ENCODE measurements at places on chromosomes 4 and X.

DNA sequence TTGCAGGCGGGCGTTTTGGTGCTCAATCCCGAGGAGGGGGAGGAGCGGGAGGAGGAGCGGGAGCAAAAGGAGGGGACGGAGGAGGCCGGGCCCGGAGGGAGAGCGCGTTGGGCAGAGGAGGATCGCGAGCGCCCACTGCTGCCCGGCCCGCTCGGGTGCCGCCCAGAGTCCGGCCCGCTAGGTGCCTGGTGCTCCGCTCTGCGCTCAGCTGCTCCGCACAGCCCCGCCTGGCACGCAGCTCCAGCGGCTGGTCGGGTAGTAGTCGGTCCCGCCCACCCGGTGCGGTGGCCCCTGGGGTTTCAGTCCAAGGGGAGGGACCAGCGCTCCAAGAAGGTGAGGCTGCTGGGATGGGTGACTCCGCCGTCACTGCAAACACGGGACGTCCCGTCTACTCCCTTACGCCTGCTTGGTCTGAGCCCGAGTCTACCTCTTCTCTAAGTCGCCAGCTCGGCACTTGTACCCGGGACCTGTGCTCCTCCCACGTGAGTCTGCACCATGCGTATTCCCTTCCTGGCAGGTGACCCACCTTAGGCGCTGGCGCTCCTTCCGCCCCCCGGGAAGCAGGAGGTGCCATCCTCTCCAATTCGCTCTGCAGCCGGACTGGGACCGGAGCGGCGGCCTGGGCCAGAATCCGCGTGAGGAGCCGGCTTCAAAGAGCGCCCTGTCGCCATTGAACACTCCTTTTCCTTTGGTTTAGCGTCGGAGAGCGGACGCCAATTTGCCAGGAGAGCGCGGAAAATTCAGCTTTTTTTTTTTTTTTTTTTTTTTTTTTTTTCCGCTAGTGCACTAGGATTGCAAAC, 405 bp upstream of the HS3ST1 start:
- DNase-seq, result peak; percentile 88

- no peak for DNase-seq
Observed at GRCh38 chrX:132001127-132001526, 22.0 kb upstream of the STK26 start.

- peak; percentile 41 for DNase-seq
Observed at GRCh38 chr4:139530833-139531427, 25.1 kb downstream of the SETD7 start.

GRCh38 chr4:150217192-150217591, 138.9 kb downstream of the DCLK2 start:
- peak; percentile 84 for DNase-seq

- peak; percentile 89 for DNase-seq
Observed at GRCh38 chr4:139740531-139741041, 75.0 kb downstream of the MGST2 start.

DNA sequence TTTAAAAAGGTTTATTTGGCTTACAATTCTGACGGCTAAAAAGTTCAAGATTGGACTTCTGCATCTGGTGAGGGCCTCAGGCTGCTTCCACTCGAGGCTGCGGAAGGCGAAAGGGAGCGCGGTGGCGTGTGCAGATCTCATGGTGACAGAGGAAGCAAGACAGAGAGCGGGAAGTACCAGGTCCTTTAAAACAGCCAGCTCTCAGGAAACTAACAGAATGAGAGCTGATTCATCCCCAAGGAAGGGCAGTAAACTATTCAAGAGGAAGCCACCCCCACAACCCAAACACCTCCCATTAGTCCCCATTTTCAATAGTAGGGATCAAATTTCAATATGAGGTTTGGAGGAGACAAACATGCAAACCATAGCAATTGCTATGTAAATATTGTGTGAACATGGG, 2144.2 kb upstream of the AGA start:
- DNase-seq, result no peak

- DNase-seq, result no peak
Observed at GRCh38 chrX:40012039-40012867, 85.5 kb downstream of the BCOR start.

- DNase-seq, result no peak
Observed at GRCh38 chr4:168691631-168692369, 194.9 kb downstream of the PALLD start.

- no peak for DNase-seq
Observed at GRCh38 chr4:145909281-145909715, 29.3 kb downstream of the ZNF827 start.

GRCh38 chr4:185811509-185812364, at the start of gene SORBS2:
SORBS2 (minus strand) TSS chr4:185812194; CDS start chr4:185690571, 121,623 bp downstream.
- DNase-seq, result peak; percentile 49

GRCh38 chr4:145878501-145879435, 59.9 kb downstream of the ZNF827 start:
- peak; percentile 32 for DNase-seq

DNA sequence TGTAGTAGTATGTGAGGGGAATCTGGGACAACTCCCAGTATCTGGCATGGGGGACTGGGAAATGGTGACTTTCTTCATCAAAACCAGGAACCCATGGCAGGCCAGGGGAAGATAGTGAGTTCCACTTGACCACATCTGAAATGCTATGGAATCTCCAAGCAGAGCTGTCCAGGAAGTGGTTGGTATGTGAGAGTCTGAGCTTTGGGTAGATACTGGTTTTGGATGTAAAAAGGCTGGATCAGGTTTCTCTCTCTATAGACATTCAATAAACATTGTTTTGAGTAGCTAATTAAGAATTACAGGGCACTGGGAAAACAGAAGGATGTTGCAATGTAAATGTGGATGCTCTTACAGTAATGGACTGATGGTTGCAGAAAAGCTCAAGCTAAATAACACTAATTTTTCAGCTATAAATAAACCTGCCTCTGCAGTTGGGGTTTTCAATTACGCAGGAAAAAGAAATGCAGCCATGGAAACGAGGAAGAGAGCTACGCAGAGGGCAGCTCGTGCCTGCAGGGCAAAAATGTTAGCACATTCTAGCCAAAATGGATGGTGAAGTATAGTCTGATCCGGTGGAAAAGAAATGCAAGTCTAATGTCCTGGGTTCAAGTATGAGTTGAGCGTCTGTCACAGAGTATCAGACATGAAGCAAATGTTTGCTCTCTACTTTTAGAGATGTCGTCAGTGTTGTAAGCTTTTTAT, 13.4 kb upstream of the CHRNA9 start:
- DNase-seq, result peak; percentile 81

GRCh38 chrX:96776966-96777365, 92.3 kb downstream of the DIAPH2 start:
- no peak for DNase-seq

DNA sequence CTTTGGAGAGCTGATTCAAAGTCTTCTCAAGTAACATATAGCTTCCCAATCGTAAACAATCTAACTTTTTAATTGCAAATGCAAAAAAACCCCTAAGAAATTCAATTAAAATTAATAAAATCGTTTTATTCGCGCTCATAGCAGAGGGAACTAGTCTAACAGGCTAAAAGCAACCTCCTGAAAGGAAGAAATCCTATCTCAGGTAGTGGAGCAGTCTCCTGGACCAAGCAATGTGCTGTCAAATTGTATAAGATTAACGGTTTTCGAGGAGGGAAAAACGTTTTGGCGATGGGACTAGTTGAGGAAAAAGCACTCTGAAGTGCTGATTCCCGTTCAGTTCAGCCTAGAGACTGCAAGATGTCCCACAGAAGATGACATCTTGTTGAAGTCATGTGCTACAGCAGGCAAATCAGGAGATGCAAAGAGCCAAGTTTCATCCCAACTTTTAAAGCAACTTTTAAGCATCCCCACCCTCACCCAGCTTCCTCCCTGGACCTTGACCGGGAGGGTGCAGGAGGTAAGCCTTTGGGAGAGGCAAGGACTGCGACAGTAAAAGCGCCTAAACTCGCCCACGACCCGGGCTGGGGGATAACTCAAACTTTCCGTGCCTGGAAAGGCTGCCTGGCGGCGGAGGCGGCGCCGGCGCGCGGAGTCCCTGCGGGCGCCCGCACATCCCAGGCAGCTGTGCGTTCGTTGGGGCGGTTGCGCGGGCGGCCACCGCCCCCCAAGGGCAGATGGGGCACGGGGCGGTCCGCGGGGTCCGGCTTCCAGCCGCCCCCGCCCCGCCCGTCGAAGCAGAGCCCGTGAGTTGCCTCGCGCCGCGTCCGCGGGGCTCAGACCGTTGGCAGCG, 784 bp downstream of the MAP7D3 start:
- DNase-seq, result no peak

DNA sequence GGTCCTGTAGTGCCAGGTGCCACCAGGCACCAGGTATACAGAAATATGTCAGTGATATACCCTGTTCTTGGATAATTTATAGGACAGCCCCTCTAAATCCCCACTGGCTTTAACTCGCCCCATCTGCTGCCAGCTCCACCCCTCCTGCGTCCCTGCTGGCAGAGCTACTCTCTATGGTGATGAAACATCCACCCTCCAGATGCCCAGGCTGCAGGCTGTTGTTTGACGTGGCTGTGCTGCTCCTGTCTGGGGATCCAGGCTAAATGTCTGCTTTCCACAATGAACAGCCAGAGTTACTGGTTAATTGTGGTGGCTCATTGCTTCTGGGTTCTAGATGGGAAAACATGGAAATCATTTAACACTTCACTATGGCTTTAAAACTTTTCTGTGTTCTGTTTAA, 12.9 kb downstream of the NHSL2 start:
- DNase-seq, result no peak

- no peak for DNase-seq
Observed at GRCh38 chr4:74397748-74398426, 32.9 kb downstream of the EREG start.

- no peak for DNase-seq
Observed at GRCh38 chr4:27921231-27921630, 1060.6 kb downstream of the STIM2 start.

DNA sequence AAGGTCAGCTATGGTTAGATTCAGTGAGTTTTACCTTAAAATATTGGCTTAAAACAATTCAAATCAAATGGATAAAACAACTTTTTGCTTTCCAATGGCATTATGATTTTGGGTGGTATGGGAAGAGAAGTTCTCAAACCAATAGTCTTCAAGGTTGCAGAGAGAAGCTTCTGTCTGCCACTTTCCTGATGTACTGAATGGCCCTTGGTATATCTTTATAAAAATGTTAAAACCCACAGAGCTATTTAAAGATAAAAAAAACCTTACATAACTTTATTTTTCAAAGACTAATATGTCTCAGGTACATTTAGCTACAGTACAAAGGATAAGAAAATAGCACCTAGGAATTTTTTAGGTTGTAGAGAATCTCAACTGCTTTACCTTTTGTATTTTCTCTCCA, 6.9 kb downstream of the FGA start:
- DNase-seq, result no peak

- no peak for DNase-seq
Observed at GRCh38 chr4:25539241-25539640, 116.4 kb upstream of the SLC34A2 start.

- DNase-seq, result peak; percentile 62
Observed at GRCh38 chr4:27048429-27049238, 188.0 kb downstream of the STIM2 start.

GRCh38 chr4:7470111-7470510, 35.4 kb upstream of the PSAPL1 start:
- no peak for DNase-seq

GRCh38 chr4:112517067-112517634, 1.2 kb upstream of the NEUROG2 start:
- DNase-seq, result peak; percentile 64

GRCh38 chr4:82005158-82005557, 368.6 kb downstream of the HNRNPD start:
- no peak for DNase-seq

DNA sequence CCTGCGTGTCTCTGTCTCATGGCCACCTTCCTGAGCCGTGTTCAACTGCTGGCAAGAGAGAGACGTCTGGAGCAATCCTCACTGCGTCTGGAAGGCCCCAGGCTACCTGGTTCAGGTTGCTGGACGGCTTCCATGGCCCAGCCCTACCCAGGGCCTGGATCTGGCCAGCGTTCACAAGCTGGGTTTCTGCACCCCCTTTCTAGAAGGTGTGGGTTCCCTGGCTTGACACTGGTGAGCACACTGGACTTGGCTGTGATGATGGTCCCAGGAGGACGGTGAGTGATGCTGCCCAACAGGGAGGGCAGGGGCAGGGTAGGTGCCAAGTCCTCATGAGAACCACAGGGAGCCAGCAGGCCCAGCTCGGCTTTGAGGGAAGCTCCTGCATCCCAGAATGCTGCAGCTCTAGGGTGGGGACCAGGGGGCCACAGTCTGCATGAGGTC, 63.4 kb downstream of the HTRA3 start:
- DNase-seq, result no peak

DNA sequence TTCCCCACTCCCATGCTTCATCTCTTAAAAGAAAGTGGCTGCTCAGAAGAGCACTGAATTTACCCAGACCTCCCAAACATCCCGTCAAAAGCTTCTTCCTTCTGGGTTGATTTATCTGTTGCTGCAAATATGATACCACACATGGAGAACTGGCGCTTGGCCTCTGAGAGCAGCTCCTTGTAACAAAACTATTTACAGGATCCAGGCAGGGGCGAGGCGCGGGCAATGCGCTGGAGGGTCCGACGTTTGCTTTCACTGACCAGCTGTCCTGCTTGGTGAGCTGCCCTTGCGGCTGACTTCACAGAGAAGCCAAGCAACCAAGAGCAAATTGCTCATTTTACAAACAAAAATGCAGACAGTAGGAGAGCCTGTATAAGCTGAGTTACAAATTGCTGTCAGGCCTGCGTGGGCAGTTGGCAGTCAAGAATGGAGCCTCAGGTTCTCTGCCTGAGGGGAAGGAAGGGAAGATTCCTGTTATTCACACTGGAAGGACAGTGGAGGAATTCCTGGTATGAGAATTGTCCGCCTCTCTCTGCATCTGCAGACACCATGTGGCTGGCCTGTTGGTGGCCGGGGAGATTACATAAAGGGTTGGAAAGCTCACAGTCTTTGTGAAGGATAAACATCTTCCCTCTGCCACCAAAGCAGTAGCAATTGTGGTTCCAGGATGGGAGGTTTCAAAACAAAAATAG, 192.2 kb upstream of the LEF1 start:
- peak; percentile 24 for DNase-seq

DNA sequence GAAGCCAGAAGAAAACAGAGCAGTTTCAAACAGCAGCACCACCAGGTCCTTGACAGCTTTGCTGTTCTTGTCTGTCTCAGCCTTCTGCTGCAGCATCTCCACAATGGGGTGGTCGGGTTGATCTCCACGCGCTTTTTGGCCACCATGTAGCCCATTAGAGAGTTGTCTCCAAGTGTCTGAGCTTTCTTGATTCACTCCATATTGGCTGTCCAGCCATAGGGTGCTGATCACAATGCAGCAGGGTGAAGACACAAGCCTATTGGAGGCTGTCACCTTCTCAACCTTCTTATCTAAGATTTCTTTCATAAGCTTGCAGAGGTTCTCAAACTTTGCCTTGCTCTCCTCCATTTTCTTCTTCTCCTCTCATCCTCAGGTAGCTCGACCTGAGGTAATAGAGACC, 175.4 kb upstream of the S100G start:
- DNase-seq, result no peak

- DNase-seq, result peak; percentile 69
Observed at GRCh38 chr4:159483782-159484741, 381.2 kb downstream of the RAPGEF2 start.

- no peak for DNase-seq
Observed at GRCh38 chrX:69674891-69675290, 59.0 kb downstream of the EDA start.

DNA sequence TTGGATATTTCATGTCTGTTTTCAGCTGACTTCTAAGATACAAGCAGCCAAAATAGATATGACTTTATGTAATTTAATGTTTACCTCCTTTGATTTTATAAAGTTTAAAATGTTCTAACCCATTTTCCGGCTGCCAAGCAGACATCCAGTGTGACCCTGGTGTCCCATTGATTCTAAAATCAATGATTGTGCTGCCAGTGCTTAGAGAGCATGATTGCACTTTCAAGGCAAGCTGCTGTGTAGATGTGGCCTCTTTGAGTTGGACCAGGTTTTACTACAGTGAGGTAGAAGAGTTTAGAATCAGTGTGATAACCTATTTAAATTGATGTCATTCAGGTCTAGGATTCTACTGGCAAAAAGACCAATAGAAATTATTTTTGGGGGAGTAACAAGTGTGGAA, 730.9 kb downstream of the STPG2 start:
- DNase-seq, result no peak
